ENCODE measurements at places on chromosomes 7 and 10.

- DNase-seq, result no peak
These were observed 306.6 kb upstream of the PFKP start for GRCh38 chr10:2760736-2761135.

DNA sequence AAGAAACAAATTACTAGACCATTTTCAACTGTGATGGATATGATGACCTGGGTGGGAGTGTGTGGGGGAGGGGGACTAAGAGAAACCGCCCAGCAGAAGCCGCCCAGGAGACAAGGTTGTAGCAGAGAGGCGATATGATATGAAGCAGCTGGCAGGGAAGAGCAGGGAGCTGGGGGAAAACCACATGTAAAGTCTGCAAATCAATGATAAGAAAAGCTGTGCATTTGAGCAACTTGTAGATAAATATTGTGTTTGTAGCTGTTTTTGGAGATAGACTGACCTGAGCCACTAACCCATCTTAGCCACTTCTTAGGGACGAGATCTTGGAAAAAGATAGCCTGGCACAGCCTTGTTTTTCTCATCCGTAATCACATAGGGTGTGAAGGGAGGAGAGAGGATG, 252.6 kb downstream of the SEC23IP start:
- DNase-seq, result peak; percentile 88

DNA sequence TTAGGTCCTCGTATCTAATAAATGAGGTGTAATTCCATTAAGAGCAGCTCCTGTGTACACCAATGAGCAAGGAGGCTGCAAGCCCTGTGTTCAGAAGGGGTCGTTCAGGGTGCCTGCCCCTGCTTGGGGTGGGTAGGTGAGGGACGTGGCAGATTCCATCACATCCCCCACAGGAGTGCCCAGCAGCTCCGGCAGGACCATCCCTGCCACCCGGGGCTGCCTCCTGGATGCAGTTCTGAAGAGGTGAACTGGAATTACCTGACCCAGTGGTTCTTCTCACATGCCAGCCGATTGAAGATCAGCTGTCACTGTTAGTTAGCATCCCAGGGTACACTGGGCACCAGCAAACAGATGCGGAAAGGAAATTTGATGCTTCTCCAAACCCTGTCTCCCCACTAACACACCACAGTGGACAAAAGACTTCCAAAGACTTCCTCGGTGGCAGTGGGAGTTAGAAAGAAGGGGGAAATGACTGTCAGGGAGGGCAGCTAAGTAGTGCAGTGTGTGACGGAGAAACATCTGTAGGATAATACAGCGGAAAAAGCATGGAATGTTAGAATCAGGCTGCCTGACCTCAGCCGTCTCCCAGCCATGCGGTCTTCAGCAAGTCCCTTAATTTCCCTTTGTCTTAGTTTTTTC, 313.6 kb upstream of the ZMIZ1 start:
- no peak for DNase-seq

DNA sequence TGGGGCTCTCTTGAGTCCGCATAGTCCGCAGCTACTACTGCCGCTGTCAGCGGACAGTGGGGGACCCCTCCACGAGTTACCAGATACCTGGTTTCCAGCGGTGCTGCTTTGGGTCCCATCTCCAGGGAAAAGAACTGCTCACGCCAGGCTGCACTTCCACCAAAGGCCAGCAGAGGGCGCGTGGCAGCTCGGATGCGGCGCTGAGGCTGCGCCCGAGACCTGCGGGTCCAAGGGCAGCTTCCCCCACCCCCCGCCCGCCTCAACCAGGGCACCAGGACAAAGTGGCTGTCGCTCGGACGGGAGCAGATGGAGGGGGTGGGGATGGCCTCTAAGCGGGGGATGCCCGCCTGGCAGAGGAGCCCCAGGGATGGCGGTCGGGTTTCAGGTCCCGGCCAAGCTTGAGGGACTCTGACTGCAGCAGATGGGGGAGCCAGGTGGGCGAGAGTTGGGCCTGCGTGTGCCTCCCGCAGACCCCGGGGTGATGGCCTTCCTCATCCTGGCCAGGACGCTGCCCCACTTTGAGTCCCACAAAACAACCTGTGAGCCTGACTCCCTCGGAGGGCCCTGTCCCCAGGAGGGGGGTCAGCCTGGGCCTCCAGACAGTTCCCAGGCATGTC, 23.8 kb upstream of the ZNF735 start:
- DNase-seq, result no peak

GRCh38 chr7:28626624-28627262, 214.4 kb downstream of the CREB5 start:
- DNase-seq, result no peak

DNA sequence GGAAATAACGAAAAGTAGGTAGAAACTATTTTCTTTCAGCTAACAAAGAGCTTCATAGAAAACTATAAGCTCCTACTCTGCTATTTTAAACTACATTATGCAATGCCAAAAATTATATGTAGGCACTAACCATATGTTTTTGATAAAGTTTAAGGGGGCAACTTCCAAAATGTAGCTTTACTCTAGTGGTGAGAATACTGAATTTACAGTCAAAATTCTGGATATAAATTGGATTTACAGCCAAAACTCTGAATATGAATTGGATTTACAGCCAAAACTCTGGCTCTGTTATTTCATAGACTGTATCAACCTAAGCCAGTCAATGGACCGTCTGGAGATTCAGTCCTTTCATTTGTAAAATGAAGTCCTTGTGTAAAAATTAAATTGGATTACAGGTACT, 86.8 kb upstream of the ANK3 start:
- DNase-seq, result no peak

DNA sequence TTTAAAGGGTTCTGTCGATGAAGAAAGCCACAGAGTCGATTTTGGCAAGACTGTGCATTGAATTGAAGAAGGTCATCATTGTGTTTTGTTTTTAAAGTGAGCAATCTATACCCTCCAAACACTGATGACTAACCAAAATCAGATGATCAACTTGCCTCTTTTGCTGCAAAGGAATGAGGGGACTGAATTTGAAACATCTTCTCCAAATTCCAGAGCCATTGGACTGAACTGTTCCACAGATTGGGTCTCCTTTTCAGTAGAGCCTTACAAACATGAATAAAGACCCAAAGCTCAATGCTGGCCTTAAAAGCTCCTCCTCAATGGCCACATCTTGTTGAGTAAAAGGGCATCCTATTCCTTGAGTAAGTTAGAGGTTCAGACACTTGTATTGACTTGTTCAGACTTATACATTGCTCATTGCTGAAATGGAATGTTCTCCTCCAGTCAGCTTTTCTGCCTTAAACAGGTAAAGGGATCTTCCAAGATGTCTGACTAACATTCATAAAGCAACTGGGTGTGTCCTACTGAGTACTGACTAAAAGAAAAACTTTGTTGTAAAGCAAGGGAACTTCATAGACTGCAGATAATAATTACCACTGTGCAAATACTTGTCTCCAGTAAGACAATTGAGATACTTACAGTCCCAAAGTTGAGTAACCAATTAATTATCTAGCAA, 630.6 kb downstream of the KCNMA1 start:
- DNase-seq, result no peak

DNA sequence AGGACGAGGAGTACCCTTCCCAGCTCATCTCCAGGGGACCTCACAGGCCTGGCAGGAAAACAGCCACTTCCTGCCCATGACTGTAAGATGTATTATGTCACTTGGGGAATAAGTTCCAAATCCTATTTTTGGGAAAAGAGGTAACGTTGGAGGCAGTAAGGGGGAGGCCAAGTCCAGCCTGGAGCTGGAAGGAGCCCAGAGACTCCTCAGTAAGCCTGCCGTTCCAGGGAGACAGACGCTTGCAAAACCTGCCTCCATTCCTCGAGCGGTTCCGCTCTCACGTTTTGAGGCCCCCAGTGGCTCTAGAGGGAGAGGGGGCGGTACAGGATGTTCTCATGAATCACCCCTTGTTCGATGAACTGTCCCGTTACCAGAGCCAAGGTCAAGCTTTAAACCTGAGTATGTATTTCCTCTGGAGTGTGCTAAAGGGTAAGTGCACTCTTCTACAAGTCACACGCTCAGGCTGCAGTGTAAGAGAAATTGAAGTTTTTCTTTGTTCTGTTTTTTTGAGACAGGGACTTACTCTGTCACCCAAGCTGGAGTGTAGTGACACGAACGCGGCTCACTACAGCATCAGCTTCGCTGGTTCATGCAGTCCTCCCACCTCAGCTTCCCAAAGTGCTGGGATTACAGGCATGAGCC, 45.5 kb upstream of the CYTH3 start:
- DNase-seq, result no peak

DNA sequence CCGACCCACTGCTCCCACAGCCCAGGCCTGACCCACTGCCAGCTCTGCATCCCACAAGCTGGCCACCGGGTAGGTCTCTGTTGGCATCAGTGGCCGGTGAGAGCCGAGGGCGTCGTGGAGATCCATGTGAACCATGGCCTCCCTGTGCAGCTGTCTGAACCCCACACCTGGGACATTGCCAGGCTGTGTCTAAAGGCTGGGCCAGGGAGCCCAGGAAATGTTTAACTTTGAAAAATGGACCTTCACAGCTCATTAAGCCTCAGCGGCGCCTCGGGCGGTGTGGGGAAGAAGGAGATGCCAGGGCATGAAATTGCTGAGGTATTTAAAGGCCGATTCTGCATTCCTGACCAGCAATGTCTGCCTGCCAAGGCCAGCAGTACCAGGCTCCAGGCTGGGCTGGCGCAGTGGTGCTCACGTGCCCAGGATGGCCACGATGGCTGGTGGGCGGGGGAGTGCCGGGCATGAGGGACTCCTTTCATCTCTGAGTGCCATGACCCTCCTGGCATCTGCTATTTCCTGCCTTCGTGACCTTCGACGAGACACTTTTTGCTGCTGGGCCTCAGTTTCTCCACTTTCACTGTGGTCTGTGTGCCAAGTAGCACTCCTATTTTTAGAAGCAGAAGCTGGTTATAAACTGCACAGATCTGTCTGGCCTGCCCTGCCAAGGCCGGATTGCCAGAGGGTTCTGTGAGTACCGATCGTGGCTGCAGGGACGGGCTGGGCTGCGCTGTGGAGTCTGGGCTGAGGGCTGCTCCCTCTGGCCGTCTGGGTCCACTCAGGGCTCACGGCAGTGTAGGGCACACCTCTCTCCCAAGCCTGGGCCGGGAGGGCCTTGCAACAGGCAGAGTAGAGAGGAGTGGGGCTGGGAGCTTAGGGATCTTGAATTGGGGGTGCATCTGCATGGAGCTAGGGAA, 21.8 kb downstream of the ELFN1 start:
- no peak for DNase-seq

- DNase-seq, result no peak
These were observed 447.4 kb downstream of the DNAJB6 start for GRCh38 chr7:157784041-157784835.

DNA sequence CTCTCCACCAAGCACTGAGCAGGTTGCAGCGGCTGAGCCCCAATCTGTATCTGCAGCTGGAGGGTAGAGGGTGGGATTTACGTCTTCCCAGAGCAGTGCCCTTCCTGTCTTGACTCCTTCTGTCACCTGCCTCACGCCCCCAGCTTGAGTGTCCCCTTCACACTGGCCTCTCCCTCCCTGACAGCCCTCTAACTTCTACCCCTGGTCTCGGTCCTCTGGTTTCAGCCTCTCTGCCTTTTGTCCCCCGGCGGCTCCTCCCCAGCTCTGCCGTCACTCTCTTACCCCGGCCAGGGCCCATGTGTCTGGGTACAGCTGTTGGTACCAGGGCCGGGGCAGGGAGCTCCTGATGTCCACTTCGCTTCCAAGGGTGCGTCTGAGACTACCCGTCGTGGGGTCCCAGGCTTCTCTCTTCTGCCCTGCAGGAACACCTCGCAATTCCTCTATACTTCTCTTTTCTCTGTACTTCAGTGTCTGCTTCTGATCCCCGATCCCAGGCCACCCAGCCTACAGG, 654 bp downstream of the MUC3A start:
- DNase-seq, result no peak

- no peak for DNase-seq
These were observed 18.6 kb downstream of the NEUROG3 start for GRCh38 chr10:69554611-69555010.

DNA sequence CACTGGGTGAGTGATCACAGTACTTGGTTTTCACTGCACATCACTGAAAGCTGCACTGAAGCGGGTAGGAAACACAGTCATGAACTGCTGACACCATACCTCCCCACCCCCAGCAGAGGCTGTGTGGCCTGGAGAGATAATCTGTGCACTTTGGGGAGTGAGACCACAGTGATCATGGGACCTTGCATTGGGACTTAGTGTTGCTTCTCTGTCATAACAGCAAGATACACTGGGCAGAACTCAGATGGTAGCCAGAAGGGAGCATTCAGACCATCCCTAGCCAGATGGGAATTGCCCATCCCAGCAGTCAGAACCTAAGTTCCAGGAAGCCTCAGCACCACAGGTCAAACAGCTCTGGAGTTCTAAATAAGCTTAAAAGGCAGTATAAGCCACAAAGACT, 346.4 kb upstream of the TMEM229A start:
- DNase-seq, result no peak

- no peak for DNase-seq
These were observed 89.2 kb upstream of the MKLN1 start for GRCh38 chr7:131238347-131238931.

GRCh38 chr10:43055991-43056567, 20.8 kb upstream of the RET start:
- no peak for DNase-seq

GRCh38 chr10:90983914-90984549, 63.1 kb upstream of the ANKRD1 start:
- DNase-seq, result no peak

DNA sequence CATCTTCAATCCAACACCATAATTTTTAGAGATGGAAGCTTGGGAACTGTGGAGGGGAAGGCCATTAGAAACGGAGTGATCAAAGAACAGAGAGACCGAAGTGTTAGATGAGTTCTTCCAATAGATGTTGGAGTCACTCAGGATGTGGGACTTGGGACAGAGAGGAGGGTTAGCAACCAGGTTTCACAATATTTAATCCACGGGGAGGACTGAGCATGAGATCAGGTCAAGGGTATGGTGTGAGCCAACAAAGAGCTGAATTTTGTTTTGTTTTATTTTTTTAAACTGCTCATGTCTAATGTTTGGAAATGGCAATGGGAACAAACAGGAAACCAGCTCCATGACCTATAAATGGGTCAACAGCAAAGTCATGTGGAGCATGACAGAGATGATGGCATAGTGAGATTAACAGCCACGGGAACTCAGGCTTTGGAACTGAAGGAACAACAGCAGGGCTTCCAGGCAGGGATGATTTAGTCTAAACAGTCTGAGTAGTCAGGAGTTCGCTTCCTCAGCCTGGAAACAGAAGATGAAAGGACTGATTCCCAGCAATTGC, 38.9 kb upstream of the AMPH start:
- DNase-seq, result no peak

GRCh38 chr7:157442993-157443831, 106.4 kb downstream of the DNAJB6 start:
- no peak for DNase-seq

GRCh38 chr7:49766966-49767365, 6.5 kb upstream of the VWC2 start:
- DNase-seq, result no peak

GRCh38 chr10:14276210-14276609, 54.5 kb downstream of the FRMD4A start:
- no peak for DNase-seq
